ENCODE measurements at places on chromosomes 16 and 17.

DNA sequence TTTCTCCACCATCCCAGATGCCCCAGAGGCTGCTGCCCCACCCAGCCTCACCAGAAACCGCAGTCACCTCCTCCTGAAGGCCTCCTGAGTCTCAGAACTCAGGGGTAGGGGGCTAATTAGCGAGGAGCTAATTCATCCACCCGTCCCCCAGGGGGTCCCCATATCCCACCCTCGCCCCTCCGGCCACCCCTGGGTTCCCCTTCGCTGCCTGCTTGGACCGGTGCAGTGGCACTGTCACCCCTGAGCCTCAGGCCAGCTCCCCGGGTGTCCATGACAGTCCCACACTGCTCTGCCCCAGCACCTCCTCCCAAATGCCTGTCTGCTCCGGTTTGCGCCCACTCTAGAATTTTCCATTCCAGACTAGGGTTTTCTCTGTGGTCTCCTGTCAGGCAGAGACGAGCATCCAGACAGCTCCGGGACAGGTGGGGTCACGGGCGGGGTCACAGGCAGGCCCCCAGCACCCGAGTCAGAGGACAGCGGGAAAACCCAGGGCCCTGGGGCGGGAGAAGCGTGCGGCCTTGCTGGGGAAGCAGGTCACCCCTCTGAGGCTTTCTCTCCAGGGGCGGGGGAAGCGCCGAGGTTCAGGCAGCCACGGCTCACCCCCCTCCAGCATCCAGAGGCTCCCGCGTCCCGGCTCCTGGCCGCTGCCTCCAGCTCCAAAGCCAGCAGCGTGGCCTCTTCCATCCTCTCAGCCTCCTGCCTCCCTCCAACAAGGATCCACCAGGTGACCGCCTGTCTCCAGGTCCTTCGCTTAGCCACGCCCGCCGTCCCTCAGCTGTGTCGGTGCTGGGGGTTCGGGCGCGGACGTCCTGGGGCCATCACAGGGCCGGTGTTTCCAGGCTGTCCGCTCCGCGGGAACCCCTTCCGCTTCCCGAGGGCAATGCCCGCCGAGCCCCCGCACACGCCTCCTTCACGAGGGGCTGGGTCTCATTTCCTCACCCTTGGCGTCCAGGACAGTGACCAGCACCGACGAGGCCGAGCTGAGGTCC is 3.1 kb upstream of the PERCC1 start:
- DNase-seq, result no peak

DNA sequence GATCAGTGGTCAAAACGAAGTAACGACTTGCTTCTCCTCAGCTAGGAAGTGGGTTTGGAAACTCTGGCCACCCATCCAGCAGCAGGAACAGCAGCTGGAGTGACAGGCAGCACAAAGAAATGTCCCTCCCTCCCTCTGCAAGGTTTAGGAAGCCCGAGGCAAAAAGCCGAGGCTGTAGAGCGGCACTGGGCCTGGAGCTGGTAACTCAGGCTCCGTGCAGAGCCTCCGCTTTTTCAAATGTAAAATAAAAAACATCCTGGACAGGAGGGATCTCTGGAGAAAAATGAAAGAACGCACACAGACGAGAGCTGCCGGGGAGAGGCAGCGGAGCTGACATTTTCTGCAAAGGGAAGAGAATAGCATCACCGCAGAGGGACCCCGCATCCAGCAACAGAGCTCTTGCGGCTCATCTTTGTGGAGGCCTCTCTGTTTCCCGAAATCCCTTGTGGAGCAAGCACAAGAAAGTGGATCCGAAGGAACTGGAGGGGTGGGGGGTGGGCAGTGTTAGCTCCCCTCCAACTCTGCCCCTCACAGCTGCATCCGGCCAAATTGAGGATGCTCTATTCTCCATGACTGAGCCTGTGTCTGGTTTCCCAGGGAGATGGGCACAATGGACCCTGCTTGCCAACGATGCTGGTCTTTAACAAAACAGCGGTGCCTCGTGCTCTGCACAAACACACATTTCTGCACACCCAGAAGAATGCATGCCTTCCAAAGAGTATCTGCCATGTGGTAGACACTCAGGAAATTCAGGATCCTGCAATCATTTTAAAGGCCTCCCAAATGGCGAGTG is 335.5 kb upstream of the ZFHX3 start:
- no peak for DNase-seq

- DNase-seq, result no peak
Observed at GRCh38 chr17:82662711-82663261, 14.5 kb upstream of the WDR45B start.

GRCh38 chr17:56393156-56393555 is 200.3 kb upstream of the NOG start:
- no peak for DNase-seq
